Activated CD8-positive, alpha-beta T cell treated with anti-CD3 and anti-CD28 coated beads for 36 hours (primary cell): ENCODE measurements at places on chromosomes 5 and 9. TPM values are rescaled to one million over a fixed set of nuclear protein-coding genes. Genes with fewer than 3 reads are reported as not detected.

Gene GFPT2
- not detected for total RNA-seq

Gene COL23A1
- not detected for total RNA-seq

Gene PCAT7
- not detected for total RNA-seq

Gene C5orf58
- not detected for total RNA-seq

Gene PITX1
- total RNA-seq: 0.20 TPM

DNA sequence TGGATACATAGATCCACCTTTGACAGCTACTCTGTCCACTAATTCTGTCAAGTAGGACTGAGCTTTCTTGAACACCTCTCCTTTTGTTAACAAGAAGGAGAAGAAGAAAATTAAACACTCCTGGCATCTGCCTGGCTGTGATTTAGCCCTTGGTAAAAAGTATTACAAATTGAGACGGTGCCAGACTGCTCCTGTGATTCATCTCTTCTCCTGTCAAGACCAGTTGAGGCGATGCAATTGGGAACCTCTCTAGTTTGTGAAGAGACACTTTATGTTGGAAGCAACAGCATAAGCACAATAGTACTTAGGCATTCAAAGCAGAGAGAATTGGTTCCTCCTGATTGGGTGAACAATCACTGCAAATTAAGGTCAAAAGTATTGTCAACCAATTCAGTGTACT, 72.7 kb downstream of the GHR start:
- no peak overlapping the region for H3K27ac ChIP-seq
- no peak overlapping the region for H3K4me3 ChIP-seq
- no peaks in the 10 kb centered on the region for H3K4me1 ChIP-seq
- no peaks in the 10 kb centered on the region for H3K27me3 ChIP-seq
- no peaks in the 10 kb centered on the region for H3K36me3 ChIP-seq
- no peak for DNase-seq

GRCh38 chr9:18806232-18807080, 226.6 kb downstream of the SAXO1 start:
- H3K27me3 ChIP-seq: peaks cover 12% of the 10 kb centered on the region
- H3K4me1 ChIP-seq: no peaks in the 10 kb centered on the region
- DNase-seq: no peak
- no peak overlapping the region for H3K27ac ChIP-seq

DNA sequence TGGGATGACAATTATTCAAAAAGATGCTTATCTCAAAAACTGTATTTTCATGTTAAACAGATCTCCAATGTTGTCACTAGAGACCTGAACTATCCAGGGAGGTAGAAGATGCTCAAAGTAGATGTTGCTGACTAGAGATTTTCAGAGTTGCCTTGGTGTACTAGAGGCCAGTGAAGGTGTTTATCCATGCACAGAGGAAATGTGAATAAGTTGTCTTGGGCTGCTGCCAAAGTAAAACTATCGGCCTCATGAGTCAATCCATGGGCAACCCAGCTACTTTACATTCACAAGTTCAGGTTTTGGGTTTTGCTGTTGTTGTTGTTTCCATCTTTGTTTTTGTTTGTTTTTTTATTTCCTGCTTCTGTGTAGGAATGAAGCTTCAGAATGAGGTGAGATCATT, 141.1 kb upstream of the RANBP3L start:
- DNase-seq: no peak
- peaks cover 5% of the 10 kb centered on the region for H3K4me1 ChIP-seq
- peak overlapping the region; percentile 1 for H3K27ac ChIP-seq
- H3K36me3 ChIP-seq: no peaks in the 10 kb centered on the region
- no peak overlapping the region for H3K4me3 ChIP-seq

GRCh38 chr5:82639393-82640144, 361.4 kb upstream of the RPS23 start:
- H3K36me3 ChIP-seq: no peaks in the 10 kb centered on the region
- no peak for DNase-seq
- no peaks in the 10 kb centered on the region for H3K27me3 ChIP-seq
- H3K4me3 ChIP-seq: no peak overlapping the region

GRCh38 chr5:79107020-79107796, 4.4 kb upstream of the BHMT start:
- peaks cover 29% of the 10 kb centered on the region for H3K27me3 ChIP-seq
- no peak overlapping the region for H3K27ac ChIP-seq
- H3K4me1 ChIP-seq: no peaks in the 10 kb centered on the region
- no peak overlapping the region for H3K4me3 ChIP-seq
- no peak for DNase-seq

DNA sequence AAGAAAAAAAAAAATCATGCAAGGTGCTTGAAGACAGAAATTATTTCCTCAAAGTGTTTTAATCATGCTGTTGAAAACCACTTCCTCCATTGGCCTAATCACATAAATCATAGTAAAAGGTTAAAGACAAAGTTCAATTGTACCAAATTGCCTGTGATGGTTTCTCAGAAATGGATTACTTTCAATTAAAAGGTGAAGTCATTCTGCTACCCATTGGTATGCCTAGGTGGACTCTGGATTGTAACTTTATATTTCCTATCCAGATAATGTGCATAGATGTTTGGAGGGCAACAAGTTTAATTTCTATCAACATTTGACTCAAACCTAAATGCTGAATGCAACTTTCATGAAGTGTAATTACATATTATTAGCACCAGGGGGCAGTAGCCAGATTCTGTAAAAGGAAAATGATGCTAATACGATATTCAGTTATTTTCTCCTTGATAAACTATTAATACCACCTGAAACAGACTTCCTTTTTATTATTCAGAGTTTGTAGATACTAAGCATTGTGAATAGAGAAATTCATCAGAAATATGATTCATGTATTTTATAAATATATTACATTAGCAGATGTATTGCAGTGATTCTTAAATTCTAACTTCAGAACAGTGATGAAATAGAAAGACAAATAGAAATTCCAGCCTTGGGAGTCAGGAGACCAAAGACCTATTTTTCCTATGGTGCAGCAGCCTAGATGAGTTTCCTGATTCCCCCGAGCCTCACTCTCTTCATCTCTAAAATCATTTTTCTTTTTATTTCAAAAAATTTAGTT, 148.2 kb downstream of the CAAP1 start:
- DNase-seq: no peak
- no peak overlapping the region for H3K27ac ChIP-seq
- no peak overlapping the region for H3K4me3 ChIP-seq
- no peaks in the 10 kb centered on the region for H3K36me3 ChIP-seq
- H3K27me3 ChIP-seq: peaks cover 8% of the 10 kb centered on the region
- H3K4me1 ChIP-seq: peaks cover 2% of the 10 kb centered on the region

- H3K27me3 ChIP-seq: no peaks in the 10 kb centered on the region
- no peak overlapping the region for H3K27ac ChIP-seq
- no peaks in the 10 kb centered on the region for H3K4me1 ChIP-seq
- H3K36me3 ChIP-seq: no peaks in the 10 kb centered on the region
Observed at GRCh38 chr9:95642189-95642588, 125.4 kb upstream of the PTCH1 start.

DNA sequence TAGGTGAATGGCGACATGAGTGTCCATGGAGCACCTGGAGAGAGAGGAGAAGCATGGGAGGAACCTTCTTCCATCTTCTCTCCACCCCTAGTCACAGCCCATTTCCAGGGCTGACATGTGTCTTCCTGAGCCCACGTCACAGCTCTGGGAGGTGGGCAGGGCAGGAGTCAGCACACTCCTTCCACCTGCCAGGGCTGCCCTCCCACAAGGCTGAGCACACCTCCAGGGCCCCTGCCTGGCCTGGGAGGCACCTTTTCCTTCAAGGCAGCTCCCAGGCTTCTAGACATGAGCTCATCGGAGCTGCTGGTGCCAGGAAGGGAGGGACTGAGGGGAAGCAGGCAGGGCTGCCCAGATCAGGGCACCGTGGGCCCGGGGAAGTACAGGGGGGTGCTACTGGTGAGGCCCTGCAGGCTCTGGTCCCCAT, 13.6 kb upstream of the SYNPO start:
- peaks cover 20% of the 10 kb centered on the region for H3K4me1 ChIP-seq
- H3K27me3 ChIP-seq: peaks cover 15% of the 10 kb centered on the region
- H3K4me3 ChIP-seq: no peak overlapping the region
- H3K27ac ChIP-seq: no peak overlapping the region
- no peak for DNase-seq

GRCh38 chr5:159047086-159047485, 52.6 kb downstream of the EBF1 start:
- peaks cover 5% of the 10 kb centered on the region for H3K4me1 ChIP-seq
- H3K4me3 ChIP-seq: no peak overlapping the region
- H3K36me3 ChIP-seq: no peaks in the 10 kb centered on the region
- DNase-seq: no peak
- H3K27ac ChIP-seq: no peak overlapping the region

DNA sequence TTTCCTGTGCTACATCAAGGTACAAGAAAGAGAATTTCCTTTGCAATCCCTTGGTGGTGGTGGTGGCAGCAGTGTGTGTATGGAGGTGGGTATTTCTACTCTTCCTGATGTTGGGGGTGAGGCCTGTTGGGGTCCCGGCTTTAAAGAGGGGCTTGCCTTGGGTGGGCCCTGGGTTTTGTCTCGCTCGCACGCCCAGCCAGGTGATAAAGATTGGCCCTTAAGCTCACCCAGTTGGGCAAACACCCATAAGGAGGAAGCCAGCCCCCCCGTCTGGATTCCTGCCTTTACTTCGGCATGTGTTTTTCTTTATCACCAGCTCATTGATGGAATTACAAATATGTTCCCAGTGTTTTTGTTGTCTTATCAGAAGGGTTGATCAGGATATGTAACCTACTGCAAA, 16.0 kb upstream of the SARDH start:
- H3K36me3 ChIP-seq: no peaks in the 10 kb centered on the region
- peaks cover 25% of the 10 kb centered on the region for H3K27me3 ChIP-seq
- no peak for DNase-seq
- H3K4me3 ChIP-seq: no peak overlapping the region

DNA sequence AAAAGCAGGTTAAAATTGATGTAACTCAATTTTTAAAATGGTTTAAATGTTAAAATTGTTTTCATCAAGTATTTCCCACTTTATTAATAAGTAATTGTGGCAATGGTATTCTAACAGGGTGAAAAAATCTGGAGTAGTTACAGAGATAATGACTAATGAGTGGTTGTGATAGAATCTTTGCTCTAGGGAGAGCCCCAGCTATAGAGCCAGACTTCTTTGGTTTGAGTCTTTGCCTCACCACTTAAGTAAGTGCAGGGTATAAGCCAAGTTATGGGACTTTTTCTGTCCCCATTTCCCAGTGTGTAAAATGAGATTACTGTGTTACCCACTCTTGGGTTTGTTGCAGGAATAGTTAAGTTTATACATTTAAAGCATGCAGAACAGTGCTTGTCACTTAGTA, 158.1 kb downstream of the FER start:
- DNase-seq: no peak
- no peak overlapping the region for H3K4me3 ChIP-seq
- H3K4me1 ChIP-seq: no peaks in the 10 kb centered on the region
- no peaks in the 10 kb centered on the region for H3K27me3 ChIP-seq

- H3K27ac ChIP-seq: no peak overlapping the region
- no peak overlapping the region for H3K4me3 ChIP-seq
- DNase-seq: no peak
Observed at GRCh38 chr5:5308319-5308718, 114.2 kb upstream of the ICE1 start.

DNA sequence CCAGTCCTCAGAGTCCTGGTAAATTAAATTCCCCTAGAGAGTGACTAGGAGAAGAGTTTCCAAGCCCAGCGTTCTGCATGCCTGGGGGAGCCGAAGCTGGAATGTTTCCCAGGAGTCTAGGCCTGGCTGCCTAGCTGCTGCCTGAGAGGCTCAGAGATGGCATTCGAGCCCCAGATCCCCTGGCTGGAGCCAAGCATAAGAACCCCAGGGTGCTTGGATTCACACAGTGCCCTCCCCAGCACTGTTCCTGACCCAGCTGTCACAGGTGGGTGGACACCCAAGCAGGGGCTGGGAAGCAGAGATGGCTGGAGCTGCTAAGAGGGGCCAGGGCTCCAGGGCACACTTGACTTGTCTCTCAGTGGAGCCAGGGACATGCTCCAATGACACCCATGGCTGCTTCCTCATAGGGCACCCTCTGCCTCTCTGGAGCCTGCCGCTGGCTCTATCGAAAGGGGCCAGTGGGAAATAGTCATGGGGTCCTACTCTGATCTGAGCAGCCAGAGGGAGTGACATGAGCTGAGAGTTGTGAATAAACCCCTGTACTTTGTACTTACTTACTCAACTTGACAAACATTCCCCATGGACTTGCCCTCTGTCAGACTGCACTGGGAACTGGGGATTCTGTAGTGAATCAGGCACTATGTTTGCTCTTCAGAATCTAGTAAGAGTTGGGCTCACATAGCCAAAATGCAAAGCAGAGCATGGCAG, 62.6 kb upstream of the XPA start:
- no peak for DNase-seq
- H3K27ac ChIP-seq: no peak overlapping the region
- no peaks in the 10 kb centered on the region for H3K4me1 ChIP-seq
- H3K4me3 ChIP-seq: no peak overlapping the region

- H3K4me3 ChIP-seq: no peak overlapping the region
- H3K36me3 ChIP-seq: no peaks in the 10 kb centered on the region
- no peaks in the 10 kb centered on the region for H3K4me1 ChIP-seq
- H3K27ac ChIP-seq: no peak overlapping the region
- DNase-seq: no peak
- H3K27me3 ChIP-seq: no peaks in the 10 kb centered on the region
Observed at GRCh38 chr5:81252904-81253303, 19.8 kb downstream of the CKMT2 start.

- peak overlapping the region; percentile 54 for H3K4me3 ChIP-seq
- H3K36me3 ChIP-seq: peaks cover 11% of the 10 kb centered on the region
- H3K27me3 ChIP-seq: no peaks in the 10 kb centered on the region
- peak overlapping the region; percentile 78 for H3K27ac ChIP-seq
Observed at GRCh38 chr9:128091571-128091970, 23.5 kb downstream of the SLC25A25 start.

DNA sequence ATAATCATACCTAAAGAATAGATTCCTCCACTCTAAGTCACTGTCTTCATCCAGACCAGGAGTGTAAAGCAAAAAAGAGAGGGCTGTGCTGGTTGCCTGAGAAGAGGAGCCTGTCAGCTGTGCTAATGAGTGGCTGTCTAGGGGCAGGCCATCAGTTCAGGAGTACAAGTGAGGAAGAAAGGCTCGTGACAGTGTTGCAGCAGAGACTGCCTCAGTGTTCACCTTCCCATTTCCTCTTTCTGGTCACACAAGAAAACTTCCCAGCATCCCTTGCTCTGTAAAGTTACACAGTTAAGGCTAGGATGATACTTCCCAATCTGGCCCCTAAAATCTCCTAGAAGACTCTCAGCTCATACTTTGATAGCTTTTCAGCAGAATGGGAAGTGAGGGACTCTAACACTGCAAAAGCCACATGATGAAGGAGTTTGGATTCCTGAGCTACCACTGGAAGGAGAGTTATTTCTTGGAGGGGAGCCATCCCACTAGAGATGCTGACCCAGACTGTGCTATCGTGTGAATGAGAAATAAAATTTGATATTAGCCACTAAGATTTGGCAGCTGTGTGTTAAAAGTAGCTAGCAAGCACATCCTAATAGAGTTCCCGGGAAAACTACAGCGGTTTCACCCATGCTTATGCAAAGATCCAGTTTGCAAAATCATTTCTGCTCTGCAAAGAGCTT, 67.1 kb downstream of the ADAMTS12 start:
- peaks cover 3% of the 10 kb centered on the region for H3K27me3 ChIP-seq
- H3K4me1 ChIP-seq: no peaks in the 10 kb centered on the region
- no peak for DNase-seq
- H3K4me3 ChIP-seq: no peak overlapping the region
- H3K27ac ChIP-seq: no peak overlapping the region
